ENCODE measurements at places on chromosomes 6 and 20.

GRCh38 chr6:7137335-7138045 is 29.7 kb downstream of the RREB1 start:
- peak; percentile 56 for DNase-seq

- no peak for DNase-seq
Observed at GRCh38 chr6:148935705-148936435, 189.0 kb downstream of the UST start.

DNA sequence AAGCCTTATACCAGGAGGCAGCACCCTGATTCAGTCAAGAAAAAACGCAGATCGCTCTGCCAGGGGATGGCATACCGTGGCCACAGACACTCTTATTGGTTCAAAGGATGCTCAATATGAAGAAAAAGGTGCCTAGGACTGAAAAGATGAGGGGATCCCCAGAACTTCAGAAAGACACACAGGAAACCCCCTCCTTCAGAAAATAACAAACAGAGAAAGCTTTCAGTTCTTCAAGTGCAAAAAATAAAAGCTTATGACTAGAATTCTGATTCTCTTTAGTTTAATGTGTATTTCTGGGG is 17.7 kb upstream of the MYB start:
- peak; percentile 66 for DNase-seq

- no peak for DNase-seq
Observed at GRCh38 chr6:111823831-111824607, 49.2 kb downstream of the FYN start.

DNA sequence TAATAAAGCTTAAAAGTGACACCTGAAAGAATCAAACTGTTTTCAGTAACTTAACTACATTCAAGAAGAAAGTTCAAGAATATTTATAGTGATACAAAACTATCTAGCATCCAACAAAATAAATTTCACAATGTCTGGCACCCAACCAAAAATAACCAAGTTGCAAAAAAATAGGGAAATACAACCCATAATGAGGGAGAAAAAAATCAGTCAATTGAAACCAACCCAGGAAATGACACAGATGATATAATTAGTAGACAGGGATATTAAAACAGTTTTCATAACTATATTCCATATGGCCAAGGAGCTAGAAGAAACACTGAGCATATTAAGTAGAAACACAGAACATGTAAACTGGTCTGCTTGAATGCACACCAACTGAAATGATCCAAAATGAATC is 120.2 kb upstream of the BEND3 start:
- DNase-seq = no peak

DNA sequence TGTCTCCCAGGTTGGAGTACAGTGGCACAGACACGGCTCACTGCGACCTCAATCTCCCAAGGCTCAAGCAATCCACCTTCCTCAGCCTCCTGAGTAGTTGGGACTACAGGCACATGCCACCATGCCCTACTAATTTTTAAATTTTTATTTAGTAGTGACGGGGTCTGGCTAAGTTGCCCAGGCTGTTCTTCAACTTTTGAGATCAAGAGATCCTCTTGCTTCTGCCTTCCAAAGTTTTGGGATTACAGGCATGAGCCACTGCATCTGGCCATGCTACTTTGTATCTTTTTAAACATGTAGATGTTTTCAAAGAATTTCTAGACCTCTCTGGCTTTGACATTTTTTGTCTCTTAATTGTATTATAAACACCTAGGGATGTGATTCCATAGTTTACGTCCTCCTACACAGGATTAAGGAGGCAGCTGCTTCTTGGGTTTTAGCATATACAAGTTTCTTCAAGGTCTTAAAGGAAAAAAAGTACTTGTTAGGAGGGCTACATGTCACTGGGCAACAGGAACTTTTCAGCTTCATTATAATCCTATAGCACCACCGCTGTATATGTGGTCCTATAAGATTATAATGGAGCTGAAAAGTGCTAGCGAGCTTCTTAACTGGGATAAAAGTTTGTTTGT is 1.3 kb downstream of the ADAT2 start:
- DNase-seq = no peak

- peak; percentile 78 for DNase-seq
Observed at GRCh38 chr20:19205981-19206396, 6.5 kb upstream of the SLC24A3 start.

DNA sequence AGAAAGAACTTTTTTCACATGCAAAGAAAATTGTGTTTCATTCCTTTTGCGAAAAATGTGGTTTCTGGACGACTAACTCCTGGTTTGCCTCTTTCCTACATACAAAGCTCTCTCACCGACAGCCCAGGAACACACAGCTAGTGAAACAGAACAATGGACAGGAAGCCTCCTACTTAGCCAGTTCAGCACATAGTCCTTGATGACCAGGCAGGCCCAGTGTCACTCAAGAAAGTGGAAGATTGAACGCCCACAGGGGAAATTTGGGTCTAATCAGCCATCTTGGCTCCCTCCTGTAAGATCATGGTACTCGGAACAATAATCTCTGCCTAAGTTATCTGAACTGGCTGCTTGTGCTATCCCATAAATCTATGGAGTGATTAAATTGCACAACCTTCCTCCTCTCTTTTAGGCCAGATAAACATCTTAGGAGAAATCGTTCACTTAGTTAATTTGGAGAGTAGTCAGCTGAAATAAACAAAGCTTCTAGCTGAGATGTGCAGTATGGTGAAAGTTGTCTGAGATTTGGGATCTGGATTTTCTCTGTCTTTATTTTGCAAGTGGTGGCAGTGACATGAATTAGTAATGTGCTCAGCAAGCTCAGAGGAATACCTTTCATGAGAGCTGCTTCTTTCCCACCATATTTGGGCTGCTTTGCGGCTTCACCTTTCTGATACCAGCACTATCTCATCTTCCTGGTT is 147.0 kb downstream of the MTFR2 start:
- no peak for DNase-seq

DNA sequence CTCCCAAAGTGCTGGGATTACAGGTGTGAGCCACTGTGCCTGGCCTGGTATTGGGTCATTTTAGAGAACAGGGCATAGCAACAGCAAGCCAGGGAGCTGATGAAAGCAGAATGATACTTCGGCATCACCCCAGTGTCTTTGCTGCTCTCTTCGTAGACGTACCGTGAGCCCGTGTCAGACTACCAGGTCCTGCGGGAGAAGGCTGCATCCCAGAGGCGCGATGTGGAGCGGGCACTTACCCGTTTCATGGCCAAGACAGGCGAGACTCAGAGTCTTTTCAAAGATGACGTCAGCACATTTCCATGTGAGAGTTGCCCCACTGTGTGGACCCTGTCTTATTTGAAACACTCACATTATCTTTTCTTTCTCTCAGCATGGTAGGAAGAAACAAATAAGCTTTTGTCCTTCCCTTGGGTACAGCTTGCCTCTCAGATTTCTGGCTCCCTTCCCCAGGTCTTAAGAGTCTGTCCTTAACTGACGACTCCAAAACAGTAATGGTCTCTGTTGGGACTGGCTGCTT is 15.9 kb downstream of the TAF8 start:
- DNase-seq = no peak

GRCh38 chr6:113073611-113074191 is 726.6 kb downstream of the RFPL4B start:
- DNase-seq = no peak

- no peak for DNase-seq
Observed at GRCh38 chr6:139695361-139695760, 320.9 kb upstream of the CITED2 start.

DNA sequence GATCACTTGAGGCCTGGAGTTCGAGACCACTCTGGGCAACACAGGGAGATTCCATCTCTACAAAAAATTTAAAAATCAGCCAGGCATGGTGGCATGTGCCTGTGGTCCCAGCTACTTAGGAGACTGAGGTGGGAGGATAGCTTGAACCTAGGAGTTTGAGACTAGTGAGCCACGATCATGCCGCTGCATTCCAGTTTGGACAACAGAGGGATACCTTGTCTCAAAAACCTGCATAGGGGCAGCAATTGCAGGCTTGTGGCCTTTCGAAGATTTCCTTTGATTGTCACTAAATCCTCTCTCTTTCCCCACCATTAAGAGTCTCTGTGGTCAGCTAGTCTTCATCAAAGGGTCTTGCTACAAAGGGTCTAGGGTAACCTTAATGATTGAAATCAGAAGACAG is 60.3 kb downstream of the UTRN start:
- DNase-seq = no peak

GRCh38 chr6:116253188-116253504 is 729 bp downstream of the TSPYL4 start:
- DNase-seq = no peak

GRCh38 chr20:53918949-53919361 is 151.4 kb downstream of the BCAS1 start:
- no peak for DNase-seq

- DNase-seq = no peak
Observed at GRCh38 chr6:56539527-56540105, 103.1 kb downstream of the DST start.

DNA sequence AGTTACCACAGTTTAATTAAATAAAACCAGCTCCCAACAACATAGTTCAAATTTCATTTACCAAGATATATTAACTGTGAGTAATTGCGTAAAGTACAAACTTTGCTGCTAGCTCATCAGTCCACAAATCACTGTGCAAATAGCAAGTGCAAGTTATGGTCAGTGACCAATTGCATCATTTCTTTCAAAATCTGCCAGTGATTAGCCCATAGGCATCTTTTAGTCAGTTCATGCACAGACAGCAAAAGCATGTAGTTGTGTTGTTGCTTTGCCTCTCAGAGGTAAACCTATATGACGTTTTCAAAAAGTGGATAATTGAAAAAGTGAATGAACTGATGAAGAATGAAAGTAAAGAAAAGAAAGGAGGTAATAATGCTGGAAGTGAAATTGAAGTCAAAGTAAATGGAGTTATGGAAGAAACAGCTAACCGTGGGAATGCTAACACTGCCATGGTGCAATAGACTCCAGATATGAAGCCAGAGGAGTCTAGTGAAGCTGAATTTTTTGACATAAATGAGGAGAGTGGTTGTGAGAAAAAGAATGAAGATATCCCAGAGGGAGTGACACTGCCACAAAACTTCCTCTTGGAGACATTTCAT is 36.5 kb downstream of the ENPP1 start:
- DNase-seq = no peak

DNA sequence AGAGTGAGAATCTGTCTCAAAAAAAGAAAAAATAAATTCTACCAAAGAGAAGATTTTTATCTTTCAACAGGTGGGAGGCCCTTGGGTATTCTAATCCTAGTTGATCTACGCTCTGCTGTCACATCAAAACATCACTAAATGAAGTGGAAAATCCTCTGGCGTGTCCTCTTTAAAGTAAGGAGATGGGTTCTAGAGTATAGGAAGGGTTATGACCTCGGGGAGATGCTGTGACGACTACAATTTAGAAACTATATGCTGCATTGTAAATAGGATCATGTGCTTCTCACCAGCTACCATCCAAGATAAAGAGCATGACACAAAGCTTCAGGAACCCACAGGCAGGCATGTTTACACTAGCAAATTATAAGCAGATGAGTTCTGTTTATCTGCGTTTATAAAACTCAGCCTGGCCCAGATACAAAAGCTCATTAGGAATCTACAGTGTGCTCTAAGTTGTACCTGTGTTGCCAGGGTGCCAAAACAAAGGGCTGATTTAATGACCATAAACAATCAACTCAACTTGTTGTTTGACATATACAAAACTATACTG is 197.1 kb upstream of the PLN start:
- DNase-seq = no peak

- peak; percentile 12 for DNase-seq
Observed at GRCh38 chr6:24667378-24667803, 514 bp downstream of the ACOT13 start.

DNA sequence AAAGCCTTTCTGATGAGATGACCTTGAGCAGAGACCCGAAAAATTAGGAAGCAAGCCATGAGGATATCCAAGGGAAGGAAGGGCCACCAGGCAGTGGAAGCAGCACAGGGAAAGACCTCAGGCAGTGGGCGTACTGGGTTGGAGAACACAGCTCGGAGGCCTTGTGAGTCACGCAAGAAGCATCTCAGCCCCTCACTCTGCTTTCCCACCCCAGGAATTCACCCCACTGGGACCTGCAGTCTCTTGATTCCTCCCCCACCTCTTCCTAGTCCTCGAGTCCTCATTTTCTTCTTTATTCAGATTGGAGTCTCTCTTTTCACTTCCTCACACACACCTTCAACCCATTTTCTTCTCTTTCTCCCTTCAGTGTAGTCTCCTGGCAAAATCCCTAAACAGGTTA is 27.0 kb downstream of the RPRD1B start:
- no peak for DNase-seq

DNA sequence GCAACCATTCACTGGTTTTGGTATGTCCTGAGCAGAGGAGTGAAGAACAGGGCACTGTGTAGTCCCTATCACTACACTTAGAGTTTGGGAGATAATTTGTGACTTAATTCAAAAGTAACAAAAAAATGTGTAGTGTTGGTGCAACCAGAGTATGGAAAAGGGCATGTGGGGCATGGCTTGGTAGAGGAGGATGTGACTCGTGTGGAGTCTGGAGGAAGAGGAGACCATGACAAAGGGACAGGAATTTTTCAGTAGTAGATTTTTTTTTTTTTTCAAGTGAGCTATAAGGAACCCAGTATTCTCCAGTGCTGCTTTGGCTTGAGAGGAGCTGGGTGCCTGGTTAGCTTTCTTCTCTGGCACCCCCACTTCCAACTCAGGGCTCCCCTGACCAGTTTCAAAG is 5.1 kb downstream of the MTRES1 start:
- no peak for DNase-seq

- no peak for DNase-seq
Observed at GRCh38 chr20:15143478-15143877, 806.1 kb upstream of the FLRT3 start.

- no peak for DNase-seq
Observed at GRCh38 chr6:47032974-47033765, 9.0 kb downstream of the ADGRF1 start.

- no peak for DNase-seq
Observed at GRCh38 chr6:136599329-136600011, 49.2 kb upstream of the MAP7 start.

- no peak for DNase-seq
Observed at GRCh38 chr6:53987522-53987888, 123.7 kb upstream of the MLIP start.

DNA sequence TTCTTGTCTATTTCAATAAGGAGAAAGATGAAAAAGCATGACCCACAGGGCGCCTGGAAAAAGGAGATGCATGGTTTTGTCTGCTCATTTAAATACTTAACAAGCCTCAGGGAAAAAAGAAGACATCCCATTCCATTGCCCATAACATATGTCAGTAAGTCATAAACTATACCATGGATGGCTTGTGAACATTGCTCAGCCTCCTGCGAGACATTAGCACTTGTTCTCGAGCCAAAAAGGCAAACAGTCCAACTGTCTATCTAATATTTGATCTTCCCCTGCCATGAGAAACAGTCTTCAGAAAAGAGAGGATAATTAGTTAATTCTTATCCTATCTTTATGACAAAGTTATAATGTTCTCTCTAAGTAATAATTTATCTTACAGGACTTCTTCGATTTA is 527.4 kb downstream of the HACE1 start:
- DNase-seq = no peak

GRCh38 chr6:43113431-43114260 is 37.5 kb downstream of the PTK7 start:
- no peak for DNase-seq

DNA sequence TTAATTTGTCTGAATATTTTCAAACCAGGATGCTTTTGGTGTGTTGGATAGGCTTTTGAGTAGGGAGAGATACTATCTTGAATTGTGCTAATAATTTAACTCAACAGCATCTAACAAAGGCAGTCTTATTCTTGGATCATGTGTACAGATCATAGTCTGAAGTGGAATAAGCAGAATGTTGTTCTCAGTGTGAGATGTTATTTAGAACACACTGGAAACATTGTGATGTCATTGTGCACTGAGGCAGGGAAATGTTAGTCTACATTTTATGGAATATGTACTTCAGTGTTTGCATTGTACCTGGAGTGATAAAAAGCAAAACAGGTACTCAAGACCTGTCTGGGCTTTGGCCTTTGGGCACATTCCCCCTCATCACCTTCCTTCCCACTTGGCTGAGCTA is 35.0 kb downstream of the RNF144B start:
- no peak for DNase-seq
